ENCODE measurements at places on chromosomes 4 and X.

DNA sequence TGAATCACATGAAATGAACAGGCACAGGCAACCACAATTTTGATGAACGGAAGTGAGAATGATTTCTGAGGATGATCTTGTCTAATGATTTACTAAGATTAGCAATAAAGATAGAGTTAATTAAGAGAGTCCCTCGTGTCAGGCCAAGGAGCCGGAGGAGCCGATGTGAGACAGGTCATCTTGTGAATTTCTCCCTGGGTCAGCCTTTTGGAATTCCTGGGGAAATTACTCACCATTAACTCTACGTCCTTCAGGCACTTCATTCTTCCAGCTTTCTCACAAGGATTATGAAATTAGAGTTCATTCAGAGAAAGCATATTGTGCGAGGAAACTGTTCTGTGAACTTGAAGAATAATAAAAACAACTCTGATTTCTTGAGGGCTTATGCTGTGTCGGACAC is 86.7 kb downstream of the PSAPL1 start:
- no peak for DNase-seq

GRCh38 chr4:158776106-158776505 is 7.3 kb downstream of the FNIP2 start:
- no peak for DNase-seq

DNA sequence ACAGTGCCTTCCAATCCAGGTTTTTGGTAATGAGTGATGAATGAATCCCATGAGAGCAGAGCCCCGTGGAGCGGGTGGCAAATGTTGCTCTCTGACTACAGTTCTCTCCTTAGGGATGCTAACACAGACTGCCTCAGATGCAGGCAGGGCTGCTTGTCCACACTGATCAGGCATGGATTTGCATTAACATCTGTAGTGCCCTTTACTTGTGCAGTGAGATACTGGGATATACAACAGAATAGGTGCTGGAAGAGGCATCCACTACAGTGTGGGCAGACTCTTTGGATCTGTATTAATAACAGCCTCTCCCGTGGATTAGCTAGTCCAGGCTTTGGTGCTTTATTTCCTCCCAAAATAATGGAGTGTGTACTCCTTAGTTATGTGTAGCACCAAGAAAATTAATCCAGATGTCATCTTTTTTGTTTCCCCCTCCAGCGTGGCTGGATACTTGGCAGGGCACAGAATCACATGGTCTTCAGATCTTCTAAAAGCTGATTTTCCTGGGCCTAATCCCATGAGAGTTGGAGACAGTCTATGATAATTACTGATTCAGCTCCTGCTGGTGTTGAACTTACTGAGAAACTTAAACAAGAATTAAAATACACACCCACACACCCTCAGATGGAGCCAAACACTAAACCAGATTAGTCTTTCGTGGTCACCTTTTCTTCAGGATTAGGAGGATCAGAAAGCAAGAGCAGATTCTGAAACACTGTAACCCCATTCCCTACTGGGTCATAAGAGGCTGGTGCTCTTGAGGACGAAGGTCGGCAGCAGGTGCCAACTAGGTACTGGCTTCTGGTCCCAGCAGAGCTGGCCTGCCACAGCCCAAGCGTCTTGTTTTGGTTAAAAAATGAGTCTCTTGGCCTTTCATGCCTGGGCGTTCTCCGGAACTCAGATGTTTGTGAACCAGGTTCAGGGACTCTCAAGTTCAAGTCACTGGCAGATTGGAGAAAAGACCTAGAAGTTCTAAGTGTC is 23.1 kb upstream of the NAP1L5 start:
- DNase-seq = no peak

GRCh38 chr4:88859191-88859812 is 161.7 kb upstream of the NAP1L5 start:
- no peak for DNase-seq

DNA sequence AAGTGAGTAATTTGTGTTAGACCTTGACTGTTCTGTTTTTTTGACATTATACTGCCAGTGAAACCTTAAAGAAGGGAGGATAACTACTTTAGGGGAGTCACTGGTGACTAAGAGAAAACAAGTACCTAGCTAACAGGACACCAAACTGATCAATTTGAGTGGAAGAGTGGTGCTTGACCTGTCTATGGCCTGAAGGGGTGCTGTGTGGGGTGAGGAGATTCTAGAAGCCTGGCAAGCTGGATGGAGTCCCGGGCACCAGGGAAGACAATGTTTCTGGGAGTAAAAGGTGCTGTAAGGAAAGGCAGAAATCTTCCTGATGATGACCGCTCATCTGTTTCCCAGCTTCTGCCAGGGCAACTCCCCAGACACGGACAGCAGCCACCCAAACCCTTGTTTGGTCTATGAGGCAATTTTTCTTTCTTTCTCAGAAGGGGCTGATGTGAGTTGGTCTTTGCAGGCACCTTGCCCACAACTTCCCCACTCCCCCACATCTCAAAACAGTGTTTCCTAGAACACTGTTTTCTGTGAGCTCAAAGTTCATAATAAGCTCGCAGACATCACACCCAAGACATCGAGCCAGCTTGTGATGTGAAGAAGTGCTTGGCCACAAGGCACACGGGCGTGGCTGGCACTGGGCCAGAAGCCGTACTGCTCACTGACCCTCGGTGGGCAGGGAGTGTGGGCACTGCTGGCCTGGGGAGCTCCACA is 4.6 kb downstream of the TXK start:
- DNase-seq = no peak

DNA sequence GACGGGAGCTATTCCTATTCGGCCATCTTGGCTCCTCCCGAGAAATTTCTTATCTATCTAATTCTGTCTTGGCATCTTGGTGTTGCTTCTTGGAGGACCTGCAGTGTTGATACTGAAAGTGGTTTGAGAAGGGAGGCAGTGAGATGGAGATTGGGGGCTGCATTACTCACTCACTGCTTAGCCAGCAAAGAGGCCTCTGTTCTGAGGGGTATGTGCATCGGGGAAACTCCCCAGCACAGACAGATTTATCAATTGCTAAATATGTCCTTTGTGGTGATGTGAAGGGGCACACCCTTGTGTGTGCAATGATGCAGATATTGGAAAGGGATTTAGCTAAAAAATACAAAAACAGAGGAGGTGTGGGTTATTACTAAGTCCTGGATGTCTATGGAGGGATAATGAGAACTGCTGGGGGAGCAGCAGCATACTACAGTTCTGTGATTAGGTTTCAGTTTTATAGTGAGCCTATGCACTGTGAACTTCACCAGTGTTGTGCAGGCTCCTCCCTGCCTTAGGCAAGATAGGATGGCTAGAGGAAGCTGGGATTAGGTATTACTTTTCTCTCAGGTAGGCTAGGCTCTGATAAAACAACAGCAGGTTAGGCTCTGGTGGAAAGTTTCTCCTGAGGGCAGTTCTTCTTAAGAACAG is 279.0 kb downstream of the HS3ST1 start:
- no peak for DNase-seq

- DNase-seq = no peak
Observed at GRCh38 chr4:145218251-145218650, 37.9 kb upstream of the OTUD4 start.

GRCh38 chrX:63513825-63514568 is 162.9 kb upstream of the SPIN4 start:
- DNase-seq = no peak

GRCh38 chrX:139751053-139751452 is 43.1 kb upstream of the MCF2 start:
- no peak for DNase-seq

DNA sequence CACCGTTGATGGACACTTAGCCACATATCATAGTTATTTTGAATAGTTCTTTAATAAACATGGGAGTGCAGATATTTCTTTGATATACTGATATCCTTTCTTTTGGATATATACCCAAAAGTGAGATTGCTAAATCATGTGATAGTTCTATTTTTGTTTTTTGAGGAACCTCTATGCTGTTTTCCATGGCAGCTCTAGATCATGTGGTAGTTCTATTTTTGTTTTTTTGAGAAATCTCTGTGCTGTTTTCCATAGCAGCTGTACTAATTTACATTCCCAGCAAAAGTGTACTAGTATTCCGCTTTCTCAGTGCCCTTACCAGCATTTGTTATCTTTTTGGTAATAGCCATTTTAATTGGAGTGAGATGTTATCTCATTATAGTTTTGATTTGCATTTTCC is 3.6 kb downstream of the SH3BGRL start:
- no peak for DNase-seq

GRCh38 chrX:77917294-77917933 is 6.9 kb downstream of the ATP7A start:
- no peak for DNase-seq

- DNase-seq = peak; percentile 1
Observed at GRCh38 chrX:119236623-119237561, 807 bp downstream of the PGRMC1 start.

- DNase-seq = no peak
Observed at GRCh38 chr4:4289597-4289940, 385 bp downstream of the LYAR start.

DNA sequence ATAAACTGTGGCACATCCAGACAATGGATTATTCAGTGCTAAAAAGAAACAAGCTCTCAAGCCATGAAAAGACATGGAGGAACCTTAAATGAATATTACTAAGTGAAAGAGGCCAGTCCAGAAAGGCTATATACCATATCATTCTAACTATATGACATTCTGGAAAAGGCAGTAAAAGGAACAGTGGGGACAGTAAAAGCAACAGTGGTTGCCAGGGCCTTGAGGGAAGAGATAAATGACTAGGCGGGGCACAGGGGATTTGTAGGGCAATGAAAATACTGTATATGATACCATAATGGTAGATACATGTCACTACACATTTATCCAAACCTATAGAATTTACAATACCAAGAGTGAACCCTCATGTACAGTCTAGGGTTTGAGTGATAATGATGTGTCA is 115.3 kb downstream of the ATP8A1 start:
- DNase-seq = no peak

DNA sequence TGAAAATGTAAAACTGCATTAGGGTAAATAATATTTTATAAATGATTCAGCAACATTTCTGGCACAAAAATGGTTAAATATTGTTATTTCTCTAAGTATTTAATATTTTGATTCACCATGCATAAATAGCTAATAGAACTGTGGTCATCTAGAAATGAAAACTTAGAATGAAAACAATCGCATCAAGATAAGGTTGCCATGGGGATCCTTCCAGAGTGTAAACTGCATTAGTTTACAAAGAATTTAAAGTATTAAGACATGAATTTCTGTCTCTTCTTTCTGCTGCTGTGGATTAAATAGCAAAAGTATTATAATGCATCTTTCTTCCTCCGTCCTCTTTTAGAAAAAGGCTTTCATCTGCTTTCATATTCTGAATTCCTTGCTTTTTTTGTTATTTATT is 1064.6 kb upstream of the SLIT2 start:
- DNase-seq = no peak

DNA sequence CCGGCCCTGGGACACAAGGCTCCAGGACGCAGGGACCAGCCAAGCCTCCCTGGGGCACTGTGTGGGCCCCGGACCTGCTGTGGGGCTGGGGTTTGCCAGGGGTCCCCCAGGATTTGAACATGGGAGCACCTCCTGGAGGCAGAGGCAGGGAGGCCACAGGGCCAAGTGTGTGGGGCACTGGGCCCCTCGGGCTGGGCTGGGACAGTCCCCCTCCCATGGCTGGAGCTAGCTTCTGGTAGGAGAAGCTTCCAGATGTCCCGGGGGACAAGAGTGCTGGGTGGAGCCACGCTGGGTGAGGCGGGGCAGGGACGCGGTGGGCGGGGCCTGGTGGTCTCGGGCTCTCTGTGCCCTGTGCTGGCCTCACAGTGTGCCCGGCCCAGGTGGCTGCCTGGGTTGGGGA is 18.6 kb downstream of the FGFRL1 start:
- no peak for DNase-seq

GRCh38 chrX:30741545-30741944 is 88.3 kb downstream of the GK start:
- DNase-seq = no peak

DNA sequence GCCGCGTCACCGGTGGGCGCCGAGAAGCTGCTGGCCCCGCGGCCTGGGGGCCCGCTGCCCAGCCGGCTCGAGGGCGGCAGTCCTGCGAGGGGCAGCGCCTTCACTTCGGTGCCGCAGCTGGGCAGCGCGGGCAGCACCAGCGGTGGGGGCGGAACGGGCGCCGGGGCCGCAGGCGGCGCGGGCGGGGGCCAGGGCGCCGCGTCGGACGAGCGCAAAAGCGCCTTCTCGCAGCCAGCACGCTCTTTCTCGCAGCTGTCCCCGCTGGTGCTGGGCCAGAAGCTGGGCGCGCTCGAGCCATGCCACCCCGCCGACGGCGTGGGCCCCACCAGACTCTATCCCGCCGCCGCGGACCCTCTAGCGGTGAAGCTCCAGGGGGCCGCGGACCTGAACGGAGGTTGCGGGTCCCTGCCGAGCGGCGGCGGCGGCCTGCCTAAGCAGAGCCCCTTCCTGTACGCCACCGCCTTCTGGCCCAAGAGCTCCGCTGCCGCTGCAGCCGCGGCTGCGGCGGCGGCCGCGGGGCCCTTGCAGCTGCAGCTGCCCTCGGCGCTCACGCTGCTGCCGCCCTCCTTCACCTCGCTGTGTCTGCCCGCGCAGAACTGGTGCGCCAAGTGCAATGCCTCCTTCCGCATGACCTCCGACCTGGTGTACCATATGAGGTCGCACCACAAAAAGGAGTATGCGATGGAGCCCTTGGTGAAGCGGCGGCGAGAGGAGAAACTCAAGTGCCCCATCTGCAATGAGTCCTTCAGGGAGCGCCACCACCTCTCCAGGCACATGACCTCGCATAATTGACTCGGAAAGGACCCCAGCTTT is 5.6 kb downstream of the PRDM8 start:
- DNase-seq = peak; percentile 51

DNA sequence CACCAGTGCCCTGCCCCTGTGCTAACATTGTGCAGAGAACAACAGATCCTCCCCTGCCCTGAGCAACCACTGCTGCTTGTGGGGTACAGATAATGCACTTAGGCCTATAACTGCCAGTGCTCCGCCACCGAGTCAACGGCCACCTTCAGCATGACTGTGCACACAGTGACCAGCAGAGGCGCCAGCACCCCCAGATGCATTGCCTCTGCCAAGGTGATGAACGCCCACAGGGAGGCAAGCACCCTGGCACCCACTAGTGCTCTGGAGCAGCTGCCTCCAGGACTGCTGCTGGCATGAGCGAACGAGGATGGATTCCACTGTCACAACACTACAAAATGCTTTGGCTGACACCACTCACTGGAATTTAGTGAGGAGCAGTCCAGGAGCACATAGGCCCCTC is 38.2 kb downstream of the SPIN2B start:
- DNase-seq = no peak

Data from CD4-positive, alpha-beta T cell (primary cell).